ENCODE measurements at places on chromosomes 5 and 9. TPM values are rescaled to one million over a fixed set of nuclear protein-coding genes. Genes with fewer than 3 reads are reported as not detected.

The MRNIP gene
- 7.1 TPM for polyA plus RNA-seq

The PCDHB9 gene
- 0.07 TPM for polyA plus RNA-seq

The PRELID2 gene
- 3.8 TPM for polyA plus RNA-seq

The FCN1 gene
- 0.97 TPM for polyA plus RNA-seq

The OLFML2A gene
- polyA plus RNA-seq = 0.15 TPM

The GRM6 gene
- not detected for polyA plus RNA-seq

The ABLIM3 gene
- polyA plus RNA-seq = 23.2 TPM

The COL23A1 gene
- 0.08 TPM for polyA plus RNA-seq

The TMEFF1 gene
- polyA plus RNA-seq = not detected

The EQTN gene
- polyA plus RNA-seq = not detected

The CDH6 gene
- polyA plus RNA-seq = 0.67 TPM

The SPINK4 gene
- not detected for polyA plus RNA-seq

The LHX6 gene
- polyA plus RNA-seq = 0.26 TPM

The ENTPD2 gene
- 0.17 TPM for polyA plus RNA-seq

The ADCY2 gene
- polyA plus RNA-seq = not detected

The TRAF1 gene
- polyA plus RNA-seq = 1.0 TPM

The IL5 gene
- not detected for polyA plus RNA-seq

The NUDT12 gene
- polyA plus RNA-seq = 8.6 TPM

The ARSI gene
- polyA plus RNA-seq = not detected

The FOXI1 gene
- not detected for polyA plus RNA-seq

The CARD19 gene
- polyA plus RNA-seq = 18.2 TPM

The FCN2 gene
- polyA plus RNA-seq = 186 TPM

The IFNK gene
- not detected for polyA plus RNA-seq

The DHX29 gene
- polyA plus RNA-seq = 43.8 TPM

The FAM78A gene
- polyA plus RNA-seq = 1.2 TPM

The FOXD4 gene
- polyA plus RNA-seq = 0.13 TPM

The WNT8A gene
- not detected for polyA plus RNA-seq

The ZNF879 gene
- polyA plus RNA-seq = 0.48 TPM

The PCDHB3 gene
- polyA plus RNA-seq = not detected
